ENCODE measurements at places on chromosomes 16 and 17. TPM values are rescaled to one million over a fixed set of nuclear protein-coding genes. Genes with fewer than 3 reads are reported as not detected.

SPEM3 gene
- not detected for total RNA-seq

SRR gene
- 10.2 TPM for total RNA-seq

TBC1D26 gene
- not detected for total RNA-seq

ABCC6 gene
- 3.8 TPM for total RNA-seq

ATPAF2 gene
- total RNA-seq = 15.7 TPM

KRT31 gene
- total RNA-seq = not detected

TMIGD1 gene
- total RNA-seq = 1.6 TPM

LRRC37A gene
- 7.8 TPM for total RNA-seq

NRN1L gene
- total RNA-seq = 1.3 TPM

DNA sequence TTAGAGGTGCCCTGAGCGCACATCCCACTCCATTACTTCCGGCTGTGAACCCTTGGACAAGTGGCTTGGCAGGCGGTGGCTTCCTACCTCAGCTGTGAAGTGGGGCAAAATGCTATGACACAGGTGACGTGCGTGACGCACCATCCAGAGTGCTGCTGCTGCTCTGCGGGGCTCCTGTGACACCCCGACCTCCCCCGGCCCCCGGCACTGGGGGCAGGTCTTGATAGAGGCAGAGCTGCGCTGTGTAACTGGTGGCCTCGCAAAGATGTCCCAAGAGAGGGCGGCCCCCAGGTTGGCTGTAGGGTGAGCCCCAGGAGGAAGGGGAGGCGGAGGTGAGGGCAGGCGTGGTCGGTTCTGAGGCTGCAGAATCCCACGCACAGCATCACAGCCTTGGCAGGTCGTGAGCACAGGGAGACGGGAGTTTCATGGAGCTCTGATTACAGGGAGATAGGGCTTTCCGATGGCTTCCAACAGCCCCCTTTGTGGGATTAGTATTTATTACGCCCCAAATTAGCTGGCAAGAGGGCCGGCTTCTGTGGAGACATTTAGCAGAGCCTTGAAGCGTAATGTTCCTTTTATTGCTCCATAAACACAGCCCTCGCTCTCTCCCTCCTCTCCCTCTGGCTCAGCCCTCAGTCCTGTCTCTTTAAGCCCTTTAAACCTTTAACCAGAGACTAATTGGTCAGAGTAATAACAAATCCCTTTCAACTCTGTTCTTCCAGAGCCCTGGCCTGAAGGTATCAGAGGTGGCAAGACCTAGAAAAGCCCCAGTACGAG is 328.1 kb downstream of the C16orf95 start:
- no peak overlapping the region for H3K27ac ChIP-seq
- no peak overlapping the region for H3K4me3 ChIP-seq
- H3K36me3 ChIP-seq = no peaks in the 10 kb centered on the region

DNA sequence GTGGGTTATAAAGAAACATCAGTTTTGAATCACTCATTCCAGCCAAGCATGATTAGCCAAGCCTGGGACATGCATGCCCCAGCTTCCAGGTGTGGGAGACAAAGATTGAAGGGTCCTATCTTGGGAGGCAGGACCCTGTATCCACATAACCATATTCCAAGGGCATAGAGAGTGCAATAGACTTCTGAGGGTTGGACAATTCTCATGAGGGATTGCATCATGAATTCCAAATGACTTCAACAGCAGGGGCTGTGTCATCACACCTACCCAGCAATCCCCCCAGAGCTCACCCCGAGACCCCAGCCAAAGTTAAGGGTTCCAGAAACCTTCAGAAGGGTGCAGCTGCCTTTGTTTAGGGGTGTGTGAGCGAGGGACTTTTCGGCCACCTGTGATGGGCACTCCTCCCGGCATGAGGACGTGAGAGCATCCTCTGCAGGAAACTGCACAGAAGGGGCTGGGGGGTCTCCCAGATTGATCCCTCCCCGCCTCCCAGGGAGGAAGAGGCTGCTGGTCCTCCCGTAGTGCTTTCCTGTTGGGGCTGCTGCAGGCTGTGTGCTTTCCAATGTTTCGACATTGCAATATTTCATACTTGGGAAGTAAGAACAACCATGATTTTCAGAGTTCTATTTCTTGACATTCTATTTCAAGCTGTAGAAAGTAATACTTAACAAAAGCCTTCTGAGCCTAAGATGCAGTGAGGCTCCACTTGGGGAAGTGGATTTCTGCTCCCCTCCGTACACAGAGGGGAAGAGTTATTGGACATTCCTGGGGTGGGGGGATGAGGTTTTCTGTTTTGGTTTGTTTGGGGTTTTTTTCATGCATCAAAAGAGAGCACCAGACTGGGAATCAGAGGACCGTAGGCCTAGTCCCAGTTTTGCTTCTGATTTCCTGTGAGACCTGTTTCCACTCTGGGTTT is 13.3 kb upstream of the PITPNM3 start:
- H3K4me3 ChIP-seq = no peak overlapping the region
- no peak for DNase-seq
- H3K27me3 ChIP-seq = no peaks in the 10 kb centered on the region
- no peaks in the 10 kb centered on the region for H3K4me1 ChIP-seq
- H3K36me3 ChIP-seq = no peaks in the 10 kb centered on the region

DNA sequence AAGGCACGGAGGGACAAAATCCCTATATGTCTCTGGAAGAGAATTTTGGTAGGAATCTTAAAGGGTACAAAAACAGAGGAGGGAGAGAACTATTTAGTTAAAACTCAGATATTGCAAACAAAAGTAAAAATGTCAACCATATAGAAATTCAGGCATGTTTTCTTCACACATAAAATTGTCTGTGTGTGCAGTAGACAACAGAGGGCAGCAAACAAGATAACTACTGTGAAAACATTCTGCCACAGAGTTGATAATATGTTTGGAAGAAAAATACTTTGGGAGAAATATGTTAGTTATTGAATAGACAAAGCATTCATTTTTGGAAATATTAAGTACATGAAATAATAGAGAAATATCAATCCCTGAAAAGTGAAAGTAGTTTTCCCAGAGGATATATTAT is 56.2 kb downstream of the SNX11 start:
- no peaks in the 10 kb centered on the region for H3K4me1 ChIP-seq
- H3K4me3 ChIP-seq = no peak overlapping the region
- no peak overlapping the region for H3K27ac ChIP-seq
- no peaks in the 10 kb centered on the region for H3K36me3 ChIP-seq
- DNase-seq = no peak

DNA sequence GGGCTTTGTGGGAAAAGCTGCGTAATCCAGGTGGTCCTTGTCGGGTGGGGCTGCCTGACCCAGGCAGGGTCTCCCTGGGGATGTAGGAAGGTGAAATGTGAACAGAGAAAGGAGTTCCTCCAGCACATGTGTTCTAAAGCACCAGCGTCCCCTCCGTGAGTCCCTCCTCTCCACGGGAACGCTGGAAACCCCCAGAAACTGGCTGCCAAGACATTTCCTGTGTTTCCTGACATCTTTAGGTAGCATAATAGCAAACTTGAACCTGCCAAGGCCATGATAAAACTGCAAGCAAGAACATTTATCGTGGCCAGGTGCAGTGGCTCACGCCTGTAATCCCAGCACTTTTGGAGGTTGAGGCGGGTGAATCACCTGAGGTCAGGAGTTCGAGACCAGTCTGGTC is 12.6 kb upstream of the PYDC1 start:
- no peaks in the 10 kb centered on the region for H3K27me3 ChIP-seq
- no peaks in the 10 kb centered on the region for H3K36me3 ChIP-seq
- no peak overlapping the region for H3K27ac ChIP-seq
- no peak overlapping the region for H3K4me3 ChIP-seq
- no peak for DNase-seq

DNA sequence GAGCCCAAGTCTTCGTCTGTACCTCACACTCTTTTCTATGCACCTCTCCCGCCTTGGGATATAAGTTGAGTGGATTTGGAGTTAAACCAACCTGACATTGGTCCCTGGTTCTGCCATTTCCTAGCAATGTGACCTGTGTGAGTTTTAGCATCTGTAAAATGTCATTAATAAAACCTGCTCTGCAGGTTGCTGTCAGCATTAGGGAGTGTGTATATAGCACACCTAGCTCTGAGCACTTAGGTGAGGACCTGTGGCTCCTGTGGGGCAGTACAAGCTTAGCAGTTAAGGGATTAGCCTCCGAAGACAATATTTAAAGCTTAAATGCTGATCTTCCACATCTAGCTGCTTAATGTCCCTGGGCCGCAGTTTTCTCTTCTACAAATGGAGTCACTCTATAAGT is 248.0 kb downstream of the TMEM114 start:
- no peak overlapping the region for H3K4me3 ChIP-seq
- no peaks in the 10 kb centered on the region for H3K4me1 ChIP-seq
- H3K36me3 ChIP-seq = no peaks in the 10 kb centered on the region

DNA sequence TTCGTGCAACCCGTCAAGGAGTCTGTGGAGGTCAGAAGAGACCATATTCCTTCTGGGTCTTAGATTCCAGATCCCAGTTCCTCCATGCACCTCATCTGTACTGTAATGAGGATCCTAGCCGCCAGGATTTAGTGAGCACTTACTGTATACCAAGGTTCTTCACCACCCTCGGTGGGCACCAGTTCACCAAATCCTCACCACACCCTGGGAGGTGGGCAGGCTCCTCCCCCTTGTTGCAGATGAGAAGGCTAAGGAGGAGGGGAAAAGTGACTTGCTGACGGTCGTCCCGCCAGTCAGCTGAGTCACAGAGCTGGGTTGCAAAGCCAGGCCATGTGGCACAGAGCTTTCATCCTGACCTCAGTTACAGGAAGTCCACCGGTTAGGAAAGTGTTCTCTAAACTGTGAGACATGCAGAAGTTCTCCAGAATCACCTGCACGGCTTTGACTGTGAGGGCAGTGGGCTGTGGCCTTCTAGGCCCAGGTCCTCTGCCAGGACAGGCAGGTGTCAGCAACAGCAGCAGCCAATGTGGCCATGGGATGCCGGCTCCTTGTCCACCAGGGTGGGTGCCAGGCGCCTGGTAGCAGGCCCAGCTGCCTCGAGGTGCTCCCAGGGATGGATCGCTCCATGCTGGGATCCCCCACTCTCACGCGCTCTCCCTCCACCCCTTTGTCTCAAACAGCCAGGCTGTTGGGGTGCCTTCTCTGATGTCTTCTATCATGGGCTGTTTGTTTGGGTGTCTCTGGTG is 240.3 kb upstream of the GSE1 start:
- DNase-seq = no peak
- H3K4me1 ChIP-seq = peaks cover 22% of the 10 kb centered on the region
- H3K4me3 ChIP-seq = peak overlapping the region; percentile 22
- H3K27ac ChIP-seq = peak overlapping the region; percentile 79
- H3K36me3 ChIP-seq = no peaks in the 10 kb centered on the region

GRCh38 chr16:55909876-55910275 is 34.7 kb upstream of the CES5A start:
- no peaks in the 10 kb centered on the region for H3K4me1 ChIP-seq
- no peaks in the 10 kb centered on the region for H3K27me3 ChIP-seq
- DNase-seq = no peak
- H3K27ac ChIP-seq = no peak overlapping the region
- no peaks in the 10 kb centered on the region for H3K36me3 ChIP-seq
- H3K4me3 ChIP-seq = no peak overlapping the region

- H3K27ac ChIP-seq = no peak overlapping the region
- H3K4me1 ChIP-seq = no peaks in the 10 kb centered on the region
- peak; percentile 50 for DNase-seq
- H3K4me3 ChIP-seq = no peak overlapping the region
These were observed 281.5 kb downstream of the SNX29 start for GRCh38 chr16:12257926-12258561.

- no peak for DNase-seq
- no peak overlapping the region for H3K27ac ChIP-seq
- H3K4me3 ChIP-seq = no peak overlapping the region
- no peaks in the 10 kb centered on the region for H3K36me3 ChIP-seq
- H3K27me3 ChIP-seq = no peaks in the 10 kb centered on the region
These were observed 31.1 kb upstream of the CCR7 start for GRCh38 chr17:40596261-40596919.

GRCh38 chr16:75575958-75576357 is 9.8 kb downstream of the GABARAPL2 start:
- no peak overlapping the region for H3K4me3 ChIP-seq
- no peaks in the 10 kb centered on the region for H3K4me1 ChIP-seq
- H3K27ac ChIP-seq = no peak overlapping the region
- H3K27me3 ChIP-seq = no peaks in the 10 kb centered on the region
- no peak for DNase-seq

DNA sequence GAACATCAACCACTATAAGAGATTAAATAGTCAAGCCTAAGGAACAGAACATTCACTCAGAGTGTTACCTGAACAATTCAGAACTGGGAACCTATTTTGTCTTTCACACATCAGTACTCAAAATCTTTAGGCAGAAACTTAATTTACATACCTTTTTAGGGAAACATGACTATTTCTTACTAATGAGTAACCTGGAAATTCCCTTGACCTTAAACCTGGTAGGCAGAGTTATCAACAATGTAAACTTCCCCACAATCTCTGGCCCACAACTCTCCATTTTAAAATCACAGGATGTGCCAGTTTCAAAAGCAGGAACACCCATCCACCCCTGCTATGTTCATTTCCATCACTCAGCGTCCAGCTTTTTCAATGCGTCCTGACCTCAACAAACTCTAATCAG is 132.9 kb upstream of the ANKFN1 start:
- DNase-seq = no peak
- H3K27me3 ChIP-seq = no peaks in the 10 kb centered on the region
- no peak overlapping the region for H3K27ac ChIP-seq
- H3K4me3 ChIP-seq = no peak overlapping the region

Data from breast epithelium (tissue), 4 donors.